ENCODE measurements at places on chromosomes 1 and 21.

- DNase-seq, result no peak
- H3K27ac ChIP-seq, result no peak overlapping the region
- no peaks in the 10 kb centered on the region for H3K27me3 ChIP-seq
- no peak overlapping the region for H3K4me3 ChIP-seq
- no peaks in the 10 kb centered on the region for H3K4me1 ChIP-seq
- no peaks in the 10 kb centered on the region for H3K36me3 ChIP-seq
Observed at GRCh38 chr1:215704089-215704860, 137.2 kb downstream of the KCTD3 start.

DNA sequence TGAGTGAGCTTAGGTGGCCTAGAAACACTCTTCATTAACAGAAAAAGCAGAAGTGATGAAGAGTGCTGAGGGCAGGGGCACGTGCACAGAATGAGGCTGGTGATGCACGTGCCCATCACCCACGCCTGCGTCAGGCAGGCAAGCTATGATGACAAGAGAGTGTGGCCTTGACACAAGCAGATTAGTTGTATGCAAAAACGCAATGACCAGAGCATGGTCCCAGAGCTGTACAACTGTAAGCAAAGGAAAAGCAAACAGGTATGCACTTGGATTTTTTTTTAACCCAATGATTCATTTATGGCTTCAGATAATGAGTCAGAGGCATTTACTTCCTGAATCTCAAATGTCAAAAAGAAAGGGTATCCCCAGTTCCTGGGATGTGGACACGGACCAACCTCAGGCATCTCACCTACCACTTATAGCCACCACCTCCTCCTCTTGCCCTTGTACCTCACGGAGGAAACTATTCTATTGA, 9.1 kb upstream of the TMEM61 start:
- no peaks in the 10 kb centered on the region for H3K27me3 ChIP-seq
- no peak for DNase-seq
- no peaks in the 10 kb centered on the region for H3K36me3 ChIP-seq
- H3K4me3 ChIP-seq, result no peak overlapping the region

GRCh38 chr1:3176820-3177219, 107.8 kb downstream of the PRDM16 start:
- no peak for DNase-seq
- H3K4me3 ChIP-seq, result no peak overlapping the region
- H3K27ac ChIP-seq, result no peak overlapping the region
- H3K27me3 ChIP-seq, result no peaks in the 10 kb centered on the region

- H3K27me3 ChIP-seq, result no peaks in the 10 kb centered on the region
- no peak overlapping the region for H3K27ac ChIP-seq
- peak; percentile 68 for DNase-seq
- no peaks in the 10 kb centered on the region for H3K4me1 ChIP-seq
Observed at GRCh38 chr1:119617751-119618691, 30.0 kb downstream of the ZNF697 start.

- H3K4me1 ChIP-seq, result peaks cover 6% of the 10 kb centered on the region
- DNase-seq, result no peak
- H3K27ac ChIP-seq, result no peak overlapping the region
- H3K4me3 ChIP-seq, result no peak overlapping the region
- H3K27me3 ChIP-seq, result peaks cover 36% of the 10 kb centered on the region
- H3K36me3 ChIP-seq, result no peaks in the 10 kb centered on the region
Observed at GRCh38 chr21:36690628-36691554, 8.0 kb upstream of the SIM2 start.

All from thyroid gland (tissue), 4 donors.